ENCODE measurements at places on chromosomes 3 and 15.
A peak's percentile ranks its signal among the peaks of the same experiment; 100 is the strongest.

GRCh38 chr15:71599418-71600151, 210.8 kb upstream of the NR2E3 start:
- DNase-seq, result peak; percentile 21

- DNase-seq, result no peak
Observed at GRCh38 chr3:137709011-137709601, 55.0 kb upstream of the SOX14 start.

DNA sequence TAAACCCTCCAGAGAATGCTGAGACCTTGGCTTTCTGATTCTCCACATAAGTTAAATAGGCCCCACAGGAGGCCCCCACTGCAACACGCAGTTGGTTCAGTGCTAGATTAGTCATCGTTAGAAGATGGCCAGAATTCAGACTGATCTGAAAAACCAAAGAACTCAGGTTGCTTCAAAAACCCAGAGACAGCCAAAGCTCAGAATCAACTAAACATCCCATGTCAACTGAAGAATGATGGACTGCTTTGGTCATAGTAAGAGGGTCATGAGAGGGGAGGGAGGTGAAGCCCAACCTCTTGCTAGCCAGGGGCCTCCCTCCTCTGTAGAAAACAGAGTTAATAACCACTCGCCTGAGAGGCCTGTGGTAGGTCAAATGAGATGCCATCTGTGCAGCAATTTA, 93.1 kb downstream of the AKAP13 start:
- peak; percentile 72 for DNase-seq

GRCh38 chr3:174859114-174859735, at the start of gene NAALADL2:
Gene NAALADL2 (plus strand): TSS chr3:174859334.
- no peak for DNase-seq

DNA sequence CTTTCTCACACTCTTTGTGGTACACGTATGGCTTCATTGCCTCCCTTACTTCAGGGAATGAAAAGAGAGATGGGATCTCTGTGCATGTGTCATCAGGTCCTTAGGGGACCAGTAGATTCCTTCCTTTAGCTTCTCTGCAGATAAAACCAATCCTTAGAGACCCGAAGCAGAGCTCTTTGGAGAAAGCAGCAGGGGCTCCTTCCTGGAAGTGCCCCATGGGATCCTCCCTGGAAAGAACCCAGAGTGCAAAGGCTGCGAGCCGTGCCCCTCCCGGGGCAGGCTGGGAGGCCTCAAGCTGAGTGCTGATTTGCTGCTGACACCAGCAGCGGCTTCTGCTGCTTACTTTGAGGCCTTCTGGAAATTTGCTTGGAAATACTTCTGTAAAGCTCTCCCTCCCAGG, 328.6 kb upstream of the RGMA start:
- DNase-seq, result no peak

DNA sequence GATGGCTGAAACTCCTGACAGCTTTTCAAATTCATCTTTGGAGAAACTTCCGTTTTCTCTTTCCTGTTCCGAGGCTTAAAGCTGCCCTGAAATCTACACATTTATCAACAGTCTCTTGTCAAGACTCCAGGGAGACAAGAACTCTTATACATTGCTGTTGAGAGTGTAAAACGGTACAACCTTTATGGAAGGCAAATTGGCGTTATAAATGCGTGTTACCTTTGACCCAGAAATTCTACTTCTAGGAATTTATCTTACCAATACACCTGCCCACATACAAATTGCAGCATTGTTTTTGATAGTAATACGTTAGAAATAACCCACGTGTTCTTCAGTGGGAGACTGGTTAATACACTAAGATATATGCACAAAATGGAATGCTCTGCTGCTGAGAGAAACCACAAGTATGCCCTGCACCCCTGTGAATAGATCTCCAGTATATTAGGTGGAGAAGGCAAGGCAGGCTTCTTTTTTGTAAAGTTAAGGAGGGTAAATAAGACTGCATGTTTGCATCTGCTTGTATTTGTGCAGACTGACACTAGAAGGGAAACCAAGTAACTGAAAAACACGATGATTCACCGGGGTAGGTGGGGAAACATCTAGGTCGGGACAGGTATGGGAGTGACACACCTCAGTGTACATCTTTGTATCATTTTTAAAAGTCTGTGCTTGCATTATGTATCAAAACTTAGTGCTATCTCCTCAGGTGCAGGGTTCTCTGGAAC, 97.5 kb downstream of the IGF1R start:
- DNase-seq, result peak; percentile 54

- peak; percentile 46 for DNase-seq
Observed at GRCh38 chr3:56796202-56796601, 5.5 kb downstream of the ARHGEF3 start.

DNA sequence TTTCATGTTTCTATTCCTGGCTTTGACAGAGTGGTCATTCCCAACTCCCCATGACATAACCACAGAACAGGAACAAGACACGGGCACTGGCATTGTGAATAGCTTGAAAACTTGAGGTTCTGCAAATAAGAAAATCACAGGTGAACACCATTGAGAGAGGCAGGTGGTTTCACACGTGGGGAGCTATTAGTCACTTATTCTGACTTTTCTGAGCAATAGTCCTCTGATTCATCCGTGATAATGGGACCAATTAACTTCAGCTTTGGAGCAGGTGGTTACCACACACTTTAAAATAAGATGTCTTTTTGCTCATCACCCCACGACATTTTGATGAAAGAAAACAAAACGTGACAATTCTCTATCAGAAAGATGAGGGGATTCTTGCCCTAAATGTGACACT, 224.7 kb downstream of the KLF13 start:
- DNase-seq, result no peak

GRCh38 chr3:69491975-69492374, 106.1 kb upstream of the FRMD4B start:
- no peak for DNase-seq

DNA sequence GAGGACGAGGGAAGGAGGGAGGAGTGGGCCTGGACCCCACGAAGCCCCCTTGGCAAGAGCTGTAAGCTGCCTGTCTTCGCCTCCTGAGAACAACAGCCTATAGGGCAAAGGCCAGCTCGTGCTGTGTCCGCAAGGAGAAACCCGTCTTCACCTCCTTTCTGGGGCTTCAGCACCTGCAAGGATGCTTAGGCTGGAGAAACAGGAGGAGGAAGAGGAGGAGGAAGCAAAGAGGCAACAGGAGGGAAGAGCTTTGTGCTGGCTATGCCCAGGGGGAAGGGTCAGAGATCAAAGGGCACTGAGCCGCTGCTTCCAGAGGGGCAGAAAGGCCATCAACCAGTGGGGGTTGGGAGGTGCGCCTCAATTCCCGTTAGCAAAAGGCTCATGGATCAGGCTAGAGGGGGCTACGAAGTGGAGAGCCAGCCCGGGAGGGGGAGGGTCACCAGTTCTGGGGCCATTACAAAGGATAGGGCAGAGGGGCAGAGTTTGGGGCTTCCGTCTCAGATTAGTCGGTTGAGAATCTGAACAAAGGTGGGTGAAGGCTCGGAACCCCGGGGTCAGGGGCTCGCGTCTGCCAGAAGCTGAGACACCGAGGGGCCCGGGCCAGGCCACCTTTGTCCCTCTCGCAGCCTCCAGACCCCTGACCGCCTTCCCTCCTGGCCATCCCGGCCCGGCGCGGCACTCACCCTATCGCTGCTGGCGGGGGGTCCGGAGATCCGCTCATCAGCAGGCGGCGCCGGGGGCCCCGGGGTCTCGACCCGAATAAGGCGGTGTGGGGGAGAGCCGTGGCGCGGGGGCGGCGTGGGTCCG, 792 bp downstream of the SHF start:
- DNase-seq, result no peak

DNA sequence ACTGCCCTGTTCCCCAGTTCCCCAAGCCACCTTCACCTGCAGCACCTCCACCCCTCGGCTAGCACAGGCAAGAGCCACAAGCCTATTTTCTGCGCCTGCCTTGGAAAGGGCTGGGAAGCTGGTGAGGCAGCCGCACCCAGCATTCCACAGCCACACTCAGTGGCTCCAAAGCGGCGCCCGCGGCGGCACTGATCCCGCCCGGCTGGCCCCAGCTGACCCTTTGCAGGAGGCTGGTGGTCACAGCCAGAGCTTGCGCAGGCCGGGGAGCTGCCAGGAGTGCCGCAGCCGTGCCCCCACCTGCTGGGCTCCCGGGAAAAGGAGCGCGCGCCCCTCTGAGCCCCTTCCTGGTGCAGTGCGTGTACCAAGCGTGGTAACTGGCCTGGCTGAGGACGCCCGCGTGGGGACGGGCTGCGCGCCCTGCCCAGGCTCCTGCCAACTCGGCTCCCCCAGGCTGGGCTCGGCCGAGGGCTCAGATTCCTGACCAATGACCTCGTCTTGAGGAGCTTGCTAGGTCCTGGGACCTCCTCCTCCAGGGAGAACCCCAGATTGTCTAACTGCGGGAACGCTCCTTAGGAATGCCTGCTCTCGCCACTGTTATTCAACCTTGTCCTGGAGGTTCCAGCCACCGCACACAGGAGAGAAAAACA, 13.3 kb downstream of the GRAMD2A start:
- no peak for DNase-seq

DNA sequence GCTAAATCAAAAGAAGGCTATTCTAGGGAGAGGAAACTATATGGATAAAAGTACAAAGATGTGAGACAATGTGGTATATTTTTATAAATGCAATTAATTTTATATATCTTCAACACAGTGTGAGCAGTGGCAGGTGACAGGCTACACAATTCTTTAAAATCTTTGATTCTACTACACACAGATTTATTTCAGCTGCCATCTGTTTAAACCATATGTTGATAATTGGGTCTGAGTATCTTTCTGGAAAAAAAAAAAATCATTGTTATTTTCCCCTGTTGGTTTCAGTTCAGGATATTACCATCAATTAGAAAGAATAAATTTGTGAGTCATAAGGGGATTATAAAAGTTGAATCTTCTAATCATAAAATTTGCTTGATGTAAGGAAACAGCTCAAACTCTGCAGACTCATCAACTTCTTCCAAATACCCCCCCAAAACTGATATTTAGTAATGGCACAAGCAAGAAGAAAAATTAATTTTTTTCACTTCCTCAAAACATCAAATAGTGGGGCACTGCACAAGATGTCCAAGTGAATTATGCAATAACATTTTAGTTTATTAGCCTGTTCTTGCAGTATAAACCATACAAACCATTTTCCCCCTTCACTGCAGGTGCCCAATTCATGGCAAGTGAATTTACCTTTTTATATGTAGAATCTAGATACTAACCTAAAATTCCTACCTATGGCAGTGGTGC, 12.0 kb downstream of the PIERCE2 start:
- no peak for DNase-seq

- peak; percentile 11 for DNase-seq
Observed at GRCh38 chr3:22115581-22115980, 364.6 kb upstream of the ZNF385D start.

DNA sequence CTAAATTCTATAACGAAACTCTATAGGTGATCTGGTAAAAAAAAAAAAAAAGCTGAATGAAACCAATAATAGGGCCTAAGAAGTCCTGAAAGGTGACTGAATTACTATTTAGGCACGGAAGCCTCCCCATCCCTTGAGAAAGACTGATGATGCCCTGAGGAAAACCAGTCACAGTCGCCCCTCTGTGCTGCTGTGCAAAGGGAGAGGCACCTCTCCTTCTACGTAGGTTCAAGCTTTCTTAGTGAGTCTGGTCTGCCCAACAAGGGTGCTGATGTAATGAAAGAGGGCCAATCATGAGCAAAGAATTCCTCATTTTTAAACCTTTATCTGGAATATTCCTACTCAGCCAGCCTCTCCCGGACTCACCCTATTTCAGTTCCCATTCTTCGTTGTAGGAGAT, 11.9 kb downstream of the NPHP3 start:
- no peak for DNase-seq

All from fibroblast of skin of right quadriceps (primary cell).